Adrenal gland (tissue), 19 donors: ENCODE measurements at places on chromosomes 16 and 17.

- no peaks in the 10 kb centered on the region for H3K36me3 ChIP-seq
- H3K4me1 ChIP-seq = no peaks in the 10 kb centered on the region
These were observed 81.3 kb downstream of the SSH2 start for GRCh38 chr17:29848737-29849136.

- peak overlapping the region; percentile 73 for H3K27ac ChIP-seq
- DNase-seq = no peak
- no peaks in the 10 kb centered on the region for H3K36me3 ChIP-seq
- H3K27me3 ChIP-seq = no peaks in the 10 kb centered on the region
These were observed 31.5 kb downstream of the CDK5RAP3 start for GRCh38 chr17:48002266-48002915.

- no peaks in the 10 kb centered on the region for H3K27me3 ChIP-seq
- H3K4me3 ChIP-seq = no peak overlapping the region
- no peak overlapping the region for H3K27ac ChIP-seq
- DNase-seq = no peak
These were observed 90.0 kb downstream of the CFDP1 start for GRCh38 chr16:75343286-75343685.

GRCh38 chr17:34726536-34727384 lies 147.4 kb downstream of the TMEM132E start:
- no peak overlapping the region for H3K27ac ChIP-seq
- no peak for DNase-seq
- H3K4me1 ChIP-seq = no peaks in the 10 kb centered on the region
- H3K36me3 ChIP-seq = no peaks in the 10 kb centered on the region

DNA sequence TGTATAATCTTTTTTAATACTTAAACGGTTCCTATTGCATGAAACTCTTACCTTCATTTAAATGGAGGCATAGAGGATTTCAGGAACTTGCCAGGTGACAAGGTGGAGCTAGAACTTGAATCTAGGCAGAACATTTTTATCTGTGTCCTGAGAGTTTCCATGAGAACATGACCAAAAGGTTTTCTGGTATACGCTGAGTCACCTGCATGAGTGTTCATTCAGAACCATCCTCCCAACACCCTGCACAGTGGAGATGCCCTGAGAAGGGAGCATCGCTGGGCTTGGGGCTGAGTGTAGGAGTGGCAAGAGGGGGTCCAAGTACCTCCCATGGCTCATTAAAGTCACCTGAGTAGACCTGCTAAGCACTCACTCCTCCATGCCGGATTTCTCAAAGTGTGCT lies 169.7 kb upstream of the CACNG5 start:
- no peak for DNase-seq
- no peaks in the 10 kb centered on the region for H3K36me3 ChIP-seq
- no peak overlapping the region for H3K4me3 ChIP-seq
- H3K27me3 ChIP-seq = no peaks in the 10 kb centered on the region
- no peak overlapping the region for H3K27ac ChIP-seq
- no peaks in the 10 kb centered on the region for H3K4me1 ChIP-seq

- H3K4me1 ChIP-seq = no peaks in the 10 kb centered on the region
- H3K36me3 ChIP-seq = peaks cover 12% of the 10 kb centered on the region
- H3K4me3 ChIP-seq = no peak overlapping the region
- no peak for DNase-seq
- no peaks in the 10 kb centered on the region for H3K27me3 ChIP-seq
These were observed 31.8 kb downstream of the BBS2 start for GRCh38 chr16:56488035-56488434.

GRCh38 chr16:1216296-1216619 lies 8.8 kb downstream of the TPSG1 start:
- no peaks in the 10 kb centered on the region for H3K4me1 ChIP-seq
- H3K27ac ChIP-seq = no peak overlapping the region
- no peak overlapping the region for H3K4me3 ChIP-seq
- no peak for DNase-seq
- no peaks in the 10 kb centered on the region for H3K27me3 ChIP-seq

DNA sequence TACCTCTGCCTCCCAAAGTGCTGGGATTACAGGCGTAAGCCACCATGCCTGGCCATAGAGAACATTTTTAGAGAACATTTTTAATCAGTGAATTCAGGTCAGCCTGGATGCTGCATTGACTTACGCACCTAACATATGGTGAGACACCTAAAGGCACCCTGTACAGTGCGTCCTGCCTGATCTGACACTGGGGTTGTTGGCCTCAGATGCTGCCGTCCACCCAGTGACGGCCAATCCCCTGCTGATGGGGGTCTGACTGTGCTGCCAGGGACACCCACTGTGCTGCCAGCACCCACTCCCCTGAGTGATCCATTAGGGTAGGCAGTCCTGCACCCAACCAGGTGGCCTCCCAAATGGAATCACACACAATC lies 38.5 kb downstream of the WNT3 start:
- no peaks in the 10 kb centered on the region for H3K36me3 ChIP-seq
- no peaks in the 10 kb centered on the region for H3K27me3 ChIP-seq
- no peak for DNase-seq
- no peaks in the 10 kb centered on the region for H3K4me1 ChIP-seq
- no peak overlapping the region for H3K4me3 ChIP-seq

DNA sequence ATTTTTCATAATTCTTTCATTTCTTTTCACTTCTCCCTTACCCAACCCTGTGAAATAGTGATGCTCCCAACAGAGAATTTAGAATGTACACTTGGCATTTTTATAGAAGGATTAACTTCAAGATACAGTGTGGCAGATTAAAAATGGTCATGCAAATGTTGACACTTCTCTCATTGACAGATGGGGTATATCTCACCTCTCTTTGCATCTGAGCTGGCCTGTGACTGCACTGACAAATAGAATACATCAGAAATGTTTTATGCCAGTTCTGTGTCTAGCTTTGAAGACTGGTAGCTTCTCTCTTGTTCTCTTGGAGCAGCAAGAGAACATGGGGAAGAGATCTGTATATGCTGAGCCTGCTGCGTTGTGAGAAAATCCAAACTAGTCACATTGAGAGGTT lies 949.6 kb downstream of the CDH11 start:
- no peak overlapping the region for H3K27ac ChIP-seq
- no peak overlapping the region for H3K4me3 ChIP-seq
- DNase-seq = no peak
